ENCODE measurements at places on chromosomes 11 and 22.

DNA sequence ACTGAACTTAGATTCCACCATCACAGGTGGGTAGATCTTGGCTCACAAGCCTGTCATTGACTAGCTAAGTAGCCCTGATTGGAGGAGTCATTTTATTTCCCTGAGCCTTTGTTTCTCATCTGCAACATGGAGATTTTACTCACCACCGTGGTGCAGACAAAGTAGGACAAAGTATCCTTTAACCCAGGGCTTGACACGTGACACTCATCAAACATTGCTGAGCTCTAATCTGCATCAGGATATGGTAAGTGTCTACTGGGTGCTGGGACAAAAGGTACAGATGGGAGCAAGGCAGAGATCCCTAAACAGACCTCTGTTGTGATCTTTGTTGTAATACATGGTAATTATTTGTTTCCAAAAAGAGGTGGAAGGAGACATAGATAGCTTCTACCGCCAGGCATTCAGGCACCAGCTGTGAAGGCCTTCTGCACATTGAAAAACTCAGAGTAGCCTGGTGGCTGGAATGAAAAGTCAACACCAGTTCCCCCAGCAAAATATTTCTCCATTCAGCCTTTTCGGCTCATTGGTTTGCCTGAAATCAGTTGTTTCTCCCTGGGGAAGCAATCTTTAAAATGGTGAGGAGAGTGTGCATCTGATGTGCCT, 18.3 kb upstream of the MICAL2 start:
- no peak for DNase-seq

DNA sequence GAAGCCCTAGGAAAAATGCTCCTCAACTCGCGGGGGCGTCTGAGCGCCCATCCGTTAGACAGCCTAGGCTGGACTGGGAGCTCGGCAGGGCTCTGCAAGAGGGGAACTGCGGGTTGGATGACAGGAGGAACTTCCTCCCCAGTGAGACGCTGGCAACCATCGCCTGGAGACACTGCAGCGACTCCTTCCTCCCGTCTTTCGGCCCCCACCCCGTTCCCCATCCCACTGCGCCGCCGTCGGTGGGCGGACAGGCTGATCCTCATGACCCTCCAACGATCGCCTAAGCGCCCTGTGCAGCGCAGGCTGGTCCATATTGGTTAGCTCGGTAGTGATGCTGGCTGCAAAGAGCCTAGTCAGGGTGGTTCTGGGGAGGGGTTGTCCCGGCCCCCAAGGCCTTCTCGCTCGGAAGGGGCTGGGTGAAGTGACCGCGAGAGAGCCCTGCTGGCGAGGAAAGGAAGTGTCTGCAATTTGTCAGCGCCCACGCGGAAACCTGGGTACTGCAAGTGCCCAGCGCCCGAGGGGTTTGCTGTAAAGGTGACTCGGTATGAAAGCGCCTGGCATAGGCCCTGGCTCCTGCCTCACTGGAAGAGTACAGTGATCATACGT, 638 bp downstream of the NRGN start:
- no peak for DNase-seq

- DNase-seq, result no peak
Observed at GRCh38 chr11:26820739-26821138, 98.9 kb upstream of the SLC5A12 start.

DNA sequence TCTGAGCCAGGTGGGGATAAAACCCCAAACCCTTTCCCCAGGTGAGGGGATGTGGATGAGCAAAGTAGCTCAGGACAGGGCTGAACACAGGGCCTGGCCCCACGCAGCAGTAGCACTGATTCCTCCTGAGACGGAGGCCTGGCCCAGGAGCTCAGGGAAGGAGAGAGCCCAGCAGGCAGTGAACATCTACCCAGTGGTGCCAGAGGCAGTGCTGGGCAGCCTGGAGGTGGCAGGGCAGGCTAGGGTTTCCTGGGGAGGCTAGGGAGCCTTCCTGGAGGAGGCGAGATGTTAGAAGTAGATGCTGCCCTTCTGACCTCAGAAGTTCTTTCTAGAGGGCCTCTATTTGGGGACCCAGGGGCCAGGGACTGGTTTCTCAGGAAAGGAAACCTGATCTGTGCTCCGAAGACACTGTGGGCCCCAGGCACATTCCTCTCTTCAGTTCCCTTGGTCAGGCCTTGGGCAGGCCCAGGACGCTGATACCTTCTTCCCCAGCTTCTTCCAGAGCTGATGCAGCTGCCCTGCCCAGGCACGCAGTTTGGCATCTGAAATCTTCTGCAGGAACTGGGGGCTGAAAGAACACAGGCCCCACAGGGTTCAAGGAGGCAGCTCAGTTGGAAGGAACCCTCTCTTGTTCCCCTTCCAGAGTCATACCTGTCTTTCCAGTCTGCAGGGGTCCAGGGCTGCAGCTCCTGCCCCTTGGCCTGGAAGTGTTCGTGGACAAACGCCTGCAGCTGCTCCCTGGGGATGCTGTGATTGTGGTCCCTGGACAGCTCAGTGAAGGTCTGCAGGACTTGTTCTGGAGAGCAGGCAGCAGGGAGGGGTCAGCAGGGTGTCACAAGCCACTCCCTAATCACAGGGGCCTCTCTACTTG, 16.8 kb downstream of the TREH start:
- DNase-seq, result no peak

GRCh38 chr11:8593455-8593854, 573 bp downstream of the STK33 start:
- DNase-seq, result no peak

DNA sequence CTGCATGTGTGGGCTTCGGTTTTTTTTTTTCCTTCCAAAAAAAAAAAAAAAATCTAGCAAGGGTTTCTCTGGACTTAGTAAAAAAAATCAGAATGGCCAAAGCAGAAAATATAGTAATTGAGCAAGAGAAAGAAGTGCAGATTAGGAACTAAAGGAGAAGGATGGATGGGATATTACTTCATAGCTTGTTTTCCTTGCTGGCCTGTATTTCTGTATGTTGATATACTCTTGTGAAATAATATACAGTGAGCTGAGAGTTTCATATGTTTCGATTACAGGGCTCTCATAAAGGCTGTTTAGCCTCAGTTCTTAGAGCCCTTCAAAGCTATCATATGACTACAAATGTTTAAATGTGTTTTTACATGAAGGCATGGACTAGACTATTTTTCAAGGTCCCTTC, 34.3 kb upstream of the NFRKB start:
- DNase-seq, result no peak

DNA sequence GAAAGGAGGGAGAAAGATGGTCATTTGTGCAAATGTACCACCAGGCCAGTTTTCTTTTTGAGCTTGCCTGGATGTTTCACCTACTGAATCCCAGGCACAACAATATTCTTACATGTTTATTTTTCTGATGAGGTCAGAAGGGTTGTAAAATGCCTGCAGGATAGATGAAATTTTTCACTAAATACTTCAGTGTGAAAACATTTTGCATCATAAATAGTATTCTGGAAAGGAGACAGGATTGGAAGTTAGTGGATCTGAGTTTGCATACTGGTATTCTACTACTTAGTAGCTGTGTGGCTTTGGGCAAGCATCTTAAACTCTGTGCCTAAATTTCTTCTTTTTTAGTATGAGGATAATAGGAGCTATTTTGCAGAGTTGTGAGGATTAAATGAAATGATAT, 24.8 kb downstream of the RNF169 start:
- DNase-seq, result no peak

- peak; percentile 52 for DNase-seq
Observed at GRCh38 chr11:108117746-108118371, 3.5 kb upstream of the ACAT1 start.

DNA sequence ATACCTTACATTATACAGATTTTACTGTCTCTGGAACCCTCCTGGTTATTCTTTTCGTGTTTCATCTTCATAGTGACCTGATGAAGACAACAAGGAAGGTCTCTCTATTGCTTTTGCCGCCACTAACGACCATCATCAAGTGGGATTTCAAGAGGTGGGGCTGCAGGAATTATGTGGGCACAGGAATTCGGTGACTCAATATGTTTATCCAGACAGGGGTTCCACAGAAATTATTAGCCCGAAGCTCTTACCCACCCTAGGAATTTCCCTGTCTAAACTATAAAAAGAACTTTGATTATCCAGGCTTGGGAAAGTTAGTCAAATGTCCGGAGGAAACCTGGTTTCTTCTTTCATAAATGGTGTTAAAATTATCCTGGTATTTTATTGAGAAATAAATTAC, 566.8 kb upstream of the TENM4 start:
- no peak for DNase-seq

DNA sequence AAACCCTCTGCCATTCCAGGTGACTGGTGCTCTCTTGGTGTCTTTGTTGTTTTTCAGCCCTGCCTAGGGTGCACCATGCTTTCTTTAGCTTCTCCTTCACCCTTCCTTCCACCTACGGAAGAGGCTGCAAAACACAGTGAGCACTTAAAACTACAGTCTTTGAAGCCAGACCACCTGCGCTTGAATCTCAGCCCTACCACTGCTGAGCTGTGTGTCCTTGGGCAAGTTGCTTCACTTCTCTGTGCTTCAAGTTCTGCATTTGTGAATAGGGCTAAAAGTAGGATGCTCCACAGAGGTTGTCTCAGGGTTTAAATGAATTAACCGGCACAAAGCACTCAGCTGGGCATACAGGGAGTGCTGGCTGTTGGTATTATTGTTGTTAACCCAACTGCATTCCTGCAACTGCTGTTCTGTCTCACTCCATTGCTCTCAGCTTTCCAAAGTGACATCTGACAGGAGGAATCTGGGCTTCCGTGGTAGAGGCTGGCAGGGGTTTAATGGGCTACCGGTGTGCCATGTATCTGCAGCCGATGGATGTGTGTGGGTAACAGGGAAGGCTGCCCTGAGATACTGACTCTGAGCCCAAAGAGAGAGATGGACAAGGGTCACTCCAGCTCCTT, 139.3 kb downstream of the FBXO7 start:
- DNase-seq, result no peak

- no peak for DNase-seq
Observed at GRCh38 chr11:46533396-46534100, 60.3 kb downstream of the AMBRA1 start.

DNA sequence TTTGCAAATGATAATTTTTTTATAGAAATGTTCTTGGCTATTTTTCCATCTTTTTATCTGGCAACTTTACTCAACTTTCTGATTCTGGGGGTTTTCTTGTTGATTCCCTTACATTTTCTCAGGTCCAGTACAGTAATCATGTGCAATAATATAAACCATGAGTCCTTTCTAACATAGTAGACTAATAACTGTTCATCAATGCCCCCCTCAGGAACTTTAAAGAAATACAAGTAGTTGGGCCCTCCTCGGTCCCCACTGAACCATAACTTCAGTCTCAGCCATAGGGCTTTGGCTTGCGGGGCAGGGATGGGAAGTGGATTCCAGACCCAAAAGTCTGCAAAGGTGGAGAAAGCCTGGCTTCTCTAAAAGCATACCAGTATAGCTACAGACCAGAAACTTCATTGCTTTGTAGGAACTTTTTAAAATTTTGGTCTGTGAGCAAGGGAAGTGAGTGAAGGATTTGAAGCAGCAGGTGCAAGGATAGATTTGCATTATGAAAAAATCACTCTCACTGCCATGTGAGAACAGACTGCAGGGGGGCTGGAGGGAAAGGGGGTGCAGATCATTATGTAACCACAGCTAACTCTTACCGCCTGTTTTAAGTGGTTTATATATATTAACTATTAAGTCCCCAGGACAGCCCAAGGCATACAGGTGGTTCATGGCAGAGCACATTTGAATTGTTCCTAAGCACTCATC, 10.4 kb upstream of the TUB start:
- DNase-seq, result no peak

DNA sequence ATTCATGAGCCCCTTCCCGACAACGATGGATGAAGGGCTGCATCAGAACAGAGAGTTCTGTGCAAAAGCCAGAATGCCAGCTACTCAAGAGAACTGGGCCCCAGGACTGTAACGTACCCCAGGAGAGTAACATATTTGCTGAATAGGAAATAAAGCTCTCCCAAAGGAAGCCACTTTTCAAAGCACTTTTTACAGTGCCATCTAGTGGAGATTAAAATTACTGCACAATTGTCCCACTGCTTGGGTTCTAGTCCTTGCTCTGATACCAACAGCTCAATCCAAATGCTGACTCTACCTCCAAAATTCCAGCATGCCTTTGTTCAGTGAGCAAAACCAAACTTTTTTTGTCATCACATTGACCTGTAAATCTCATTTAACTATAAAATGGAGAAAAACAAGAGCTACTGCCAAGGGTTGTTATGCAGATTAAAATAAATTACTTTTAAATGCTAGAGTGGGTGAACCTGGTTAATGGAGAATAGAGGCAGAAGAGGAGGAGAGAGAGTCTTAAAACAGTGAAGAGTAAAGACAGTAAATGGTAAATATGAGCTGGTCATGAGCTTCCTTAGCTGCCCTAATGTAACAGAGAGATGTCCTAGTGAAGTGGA, 87.6 kb upstream of the FSHB start:
- DNase-seq, result peak; percentile 39

DNA sequence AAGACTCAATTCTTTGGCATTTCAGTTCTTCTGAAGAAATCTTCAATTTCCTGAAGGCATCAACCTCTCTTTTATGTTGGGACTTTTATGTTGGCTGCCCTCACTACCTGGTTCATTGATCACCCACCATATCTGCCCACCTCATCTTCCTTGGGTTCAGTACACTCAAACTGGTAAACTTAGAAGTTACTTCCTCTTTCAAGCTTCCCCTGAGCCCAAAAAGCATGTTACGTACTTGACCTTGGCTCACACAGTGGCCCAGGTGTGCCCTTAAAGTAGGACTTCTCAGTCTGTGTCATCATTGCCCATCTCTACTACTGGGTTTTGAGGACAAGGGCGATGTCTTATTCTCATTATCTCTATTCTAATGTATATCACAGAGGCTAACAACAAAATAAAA, 86.1 kb downstream of the GRIA4 start:
- DNase-seq, result peak; percentile 8

DNA sequence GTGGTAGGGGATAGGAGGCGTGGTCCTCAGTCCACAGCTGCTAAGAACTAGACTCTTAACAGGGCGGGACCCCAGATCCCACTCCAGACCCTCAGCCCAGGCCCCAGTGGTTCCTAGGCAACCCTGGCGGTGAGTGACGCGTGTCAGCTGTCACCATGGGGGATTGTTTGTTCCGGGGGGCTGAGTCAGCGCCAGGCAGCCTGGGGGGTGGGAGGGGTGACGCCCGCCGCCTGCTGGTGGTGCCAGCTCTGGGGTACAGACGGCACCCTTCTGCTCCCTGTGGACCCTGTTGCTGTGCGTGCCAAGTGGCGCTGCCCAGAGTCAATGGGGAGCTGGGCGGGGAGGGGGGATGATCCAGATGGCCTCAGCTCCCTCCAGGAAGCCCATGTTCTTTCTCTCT, 2.5 kb downstream of the CNIH2 start:
- DNase-seq, result no peak

- no peak for DNase-seq
Observed at GRCh38 chr11:26891501-26891900, 102.4 kb upstream of the FIBIN start.

DNA sequence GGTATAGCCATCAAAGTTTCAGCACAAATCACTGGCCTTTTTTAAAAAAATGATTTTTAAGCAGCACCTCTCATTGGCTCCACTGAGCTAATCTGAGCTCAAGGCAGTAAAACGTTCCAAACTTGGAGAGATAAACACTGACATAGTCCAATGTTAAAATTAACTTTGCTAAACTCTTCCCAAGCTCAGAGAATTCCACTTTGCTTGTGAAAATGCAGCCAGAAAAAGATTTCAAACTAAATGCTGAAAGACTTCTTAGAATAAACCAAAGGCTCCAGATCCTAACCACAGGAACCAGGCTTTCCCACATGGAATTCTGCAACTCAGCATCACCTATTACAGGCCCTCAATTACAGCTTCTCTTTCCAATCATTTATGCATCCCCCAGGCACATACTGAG, 84.7 kb upstream of the GDPD4 start:
- DNase-seq, result no peak

- DNase-seq, result no peak
Observed at GRCh38 chr11:45305874-45306623, 19.9 kb upstream of the SYT13 start.

Data from Jurkat, Clone E6-1 (cell line).